Activated CD4-positive, alpha-beta T cell treated with anti-CD3 and anti-CD28 coated beads, Interleukin-2, Interleukin-4, amounts not matched to agents 100 ng/mL and 50 ng/mL, durations not matched to agents 16 hours and 8 hours (primary cell): ENCODE measurements at places on chromosomes 6 and 20.

GRCh38 chr6:16060039-16060438, 68.8 kb upstream of the MYLIP start:
- no peak for DNase-seq

GRCh38 chr6:30885481-30885998, 1.2 kb downstream of the DDR1 start:
- DNase-seq: no peak

- no peak for DNase-seq
Observed at GRCh38 chr6:128032042-128032441, 131.2 kb upstream of the THEMIS start.

DNA sequence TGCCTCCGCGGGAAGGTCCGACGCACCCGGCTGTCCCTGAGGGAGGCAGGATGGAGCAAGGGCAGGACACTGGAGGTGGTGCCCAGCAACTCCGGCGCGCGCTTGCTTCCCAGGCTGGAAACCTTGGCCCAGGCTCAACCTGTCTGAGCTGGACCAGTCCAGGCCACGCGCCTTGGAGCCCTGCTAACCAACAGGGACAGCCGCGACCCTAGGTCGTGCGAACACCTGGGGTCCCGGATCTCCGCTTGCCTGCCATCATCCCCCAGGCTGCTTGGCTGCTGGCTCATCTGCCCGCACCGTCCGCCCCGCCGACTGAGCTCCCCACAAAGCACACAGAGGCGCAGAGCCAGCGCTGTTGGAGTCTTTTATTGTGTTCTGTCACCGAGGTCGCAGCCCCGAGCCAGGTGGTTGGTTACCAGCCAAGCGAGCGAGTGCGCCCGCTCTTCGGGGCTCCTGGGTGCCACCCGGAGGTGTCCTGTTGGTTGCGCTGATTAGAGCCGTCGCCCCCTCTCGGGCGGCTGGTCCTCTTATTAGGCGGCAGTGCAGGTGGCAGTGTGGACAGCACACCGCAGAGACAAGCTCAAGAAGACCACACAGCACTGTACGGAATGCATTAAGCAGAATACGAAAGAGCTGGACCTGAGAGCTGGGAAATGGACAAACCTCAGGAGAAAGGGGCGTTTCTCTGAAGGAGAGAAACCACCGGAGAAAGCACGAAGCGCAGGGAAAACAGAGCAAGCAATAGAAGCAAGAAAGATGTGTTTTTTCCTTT, 3.8 kb downstream of the COL12A1 start:
- DNase-seq: no peak

- peak; percentile 34 for DNase-seq
Observed at GRCh38 chr6:157326979-157327378, 3.7 kb upstream of the TMEM242 start.

- DNase-seq: no peak
Observed at GRCh38 chr20:41218466-41218865, 81.1 kb downstream of the PLCG1 start.

DNA sequence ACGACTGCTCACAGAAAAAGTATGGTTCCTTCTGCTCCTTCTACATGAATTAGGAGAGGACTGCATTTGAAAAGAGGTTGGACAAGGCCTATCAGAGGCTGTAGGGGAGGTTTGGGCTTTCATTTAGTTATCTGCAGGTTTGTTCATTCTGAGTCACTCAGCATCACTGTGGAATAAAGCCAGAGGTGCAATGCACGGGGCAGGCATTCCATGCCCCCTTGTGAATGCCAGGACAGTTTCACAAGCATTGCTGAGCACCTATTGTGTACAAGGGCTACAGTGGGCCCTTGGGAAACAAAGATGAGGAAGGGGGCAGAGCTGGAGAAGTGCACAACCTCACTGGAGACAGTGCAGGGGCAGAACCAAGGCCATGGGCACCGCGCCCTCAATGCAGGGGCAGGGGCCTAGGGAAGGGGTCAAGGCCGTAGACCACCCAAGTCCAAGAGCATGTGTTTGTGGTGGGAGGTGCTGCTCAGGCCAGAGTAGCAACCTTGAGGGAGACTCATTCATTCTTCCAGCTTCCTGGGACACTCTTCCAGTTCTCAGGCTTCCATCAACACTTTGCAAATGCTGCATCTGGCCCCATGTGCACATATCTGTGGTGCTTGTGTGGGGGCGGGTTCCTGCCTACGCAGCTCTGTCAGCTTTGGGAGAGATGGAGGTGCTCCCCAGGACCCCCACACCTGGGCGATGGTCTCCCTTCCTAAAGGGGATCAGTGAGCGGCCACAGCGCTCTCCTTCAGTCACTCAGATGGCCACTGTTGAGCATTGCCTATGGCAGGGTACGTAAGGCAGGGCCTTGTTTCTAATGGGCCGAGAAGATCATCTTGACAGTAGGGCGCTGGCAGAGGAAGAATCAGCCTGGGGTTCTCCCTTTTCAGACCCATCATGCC, 204.5 kb downstream of the SYNDIG1 start:
- no peak for DNase-seq

DNA sequence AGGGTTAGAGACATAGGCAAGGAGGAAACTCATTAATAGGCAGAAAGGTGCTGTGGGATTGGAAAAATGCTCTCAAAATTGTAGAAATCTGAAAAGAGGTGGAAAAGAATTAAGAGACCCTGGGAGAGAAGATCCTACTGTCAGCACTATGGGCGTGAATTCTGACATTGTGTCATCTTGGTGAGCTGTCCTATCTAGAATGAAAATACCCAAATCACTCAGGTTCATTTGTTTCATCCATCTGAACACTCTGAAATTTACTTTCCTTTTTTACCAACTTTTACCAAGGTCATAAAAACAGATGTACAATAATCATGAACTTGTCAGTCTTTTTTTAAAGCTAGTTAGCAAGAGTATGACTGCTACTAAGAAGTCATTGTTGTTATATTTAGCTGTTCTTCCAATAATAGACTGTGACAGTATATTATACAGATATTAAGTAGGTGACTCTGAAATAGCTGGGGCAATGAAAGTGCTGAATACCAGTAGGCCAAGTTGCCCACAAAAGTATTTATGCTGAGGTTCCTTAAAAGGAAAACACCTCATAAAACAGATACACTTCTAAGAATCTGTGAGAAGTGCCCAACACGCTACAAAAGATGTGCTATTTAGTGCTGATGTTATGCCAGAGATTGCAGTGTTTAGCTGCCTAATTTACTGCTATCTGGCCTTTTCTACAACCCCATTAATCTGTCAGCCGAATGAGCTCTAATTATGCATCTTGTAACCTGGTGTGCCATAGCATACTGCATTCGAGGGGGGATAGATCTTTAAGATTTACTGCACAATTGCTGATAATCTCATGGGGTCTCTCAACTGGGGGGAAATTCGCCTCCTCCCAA, 217.5 kb upstream of the SUPT3H start:
- peak; percentile 61 for DNase-seq
